ENCODE measurements at places on chromosomes 7 and 10.

DNA sequence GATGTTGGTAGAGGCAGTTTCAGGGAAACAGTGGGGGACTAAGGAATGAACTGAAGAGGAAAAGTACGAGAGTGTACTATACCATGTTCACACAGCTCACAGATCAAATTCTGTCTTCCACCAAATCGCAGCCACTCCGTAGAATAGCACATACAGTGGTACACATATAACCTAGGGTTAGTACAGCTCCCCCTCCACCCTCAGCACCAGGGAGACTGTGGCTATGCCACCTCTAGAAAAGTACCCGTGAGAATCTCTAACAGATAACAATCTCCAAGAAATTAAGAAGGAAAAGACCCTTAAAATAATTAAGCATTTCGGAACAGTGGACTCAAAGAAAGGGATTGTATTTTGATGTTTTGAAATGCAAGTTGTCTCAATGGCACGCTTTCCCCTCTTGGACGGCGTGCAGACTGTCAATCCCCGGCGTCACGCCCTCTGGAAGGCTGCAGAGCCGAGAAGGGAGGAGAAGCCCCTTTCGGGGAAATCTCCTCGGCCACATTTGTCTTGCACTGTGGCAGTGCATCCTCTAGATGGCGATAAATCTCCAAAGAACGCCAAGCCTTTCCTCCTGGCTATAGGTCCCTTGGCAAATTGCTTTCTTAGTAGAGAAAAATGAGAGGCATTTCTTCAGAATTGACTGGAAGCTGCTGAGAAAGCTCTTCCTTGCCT is 345.0 kb downstream of the REEP3 start:
- DNase-seq, result peak; percentile 60

- no peak for DNase-seq
Observed at GRCh38 chr10:99740933-99741559, 9.0 kb downstream of the CUTC start.

- peak; percentile 57 for DNase-seq
Observed at GRCh38 chr7:105014693-105015389, 836 bp downstream of the KMT2E start.

- DNase-seq, result no peak
Observed at GRCh38 chr7:158531661-158532060, 56.0 kb downstream of the PTPRN2 start.

- no peak for DNase-seq
Observed at GRCh38 chr10:22544325-22545068, 169.9 kb downstream of the PIP4K2A start.

DNA sequence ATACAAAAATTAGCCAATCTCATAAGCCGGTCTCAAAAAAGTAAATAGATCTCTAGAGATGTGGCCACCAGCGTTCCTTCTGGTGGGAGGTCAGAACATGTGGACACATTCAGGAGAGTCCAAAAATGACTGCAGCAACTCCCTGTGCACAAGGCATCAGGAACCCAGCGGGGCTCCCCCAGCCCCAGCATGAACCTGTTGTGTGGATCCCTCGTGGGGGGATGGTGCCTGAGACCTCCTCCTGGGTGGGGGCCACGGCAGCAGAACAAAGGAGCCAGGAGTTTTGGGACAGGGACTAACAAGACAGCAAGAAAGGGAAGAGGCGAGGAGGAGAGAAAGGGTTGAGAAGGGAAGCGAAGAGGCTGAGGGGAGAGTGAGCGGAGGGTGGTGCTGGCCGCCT is 121.8 kb downstream of the WDR37 start:
- no peak for DNase-seq

DNA sequence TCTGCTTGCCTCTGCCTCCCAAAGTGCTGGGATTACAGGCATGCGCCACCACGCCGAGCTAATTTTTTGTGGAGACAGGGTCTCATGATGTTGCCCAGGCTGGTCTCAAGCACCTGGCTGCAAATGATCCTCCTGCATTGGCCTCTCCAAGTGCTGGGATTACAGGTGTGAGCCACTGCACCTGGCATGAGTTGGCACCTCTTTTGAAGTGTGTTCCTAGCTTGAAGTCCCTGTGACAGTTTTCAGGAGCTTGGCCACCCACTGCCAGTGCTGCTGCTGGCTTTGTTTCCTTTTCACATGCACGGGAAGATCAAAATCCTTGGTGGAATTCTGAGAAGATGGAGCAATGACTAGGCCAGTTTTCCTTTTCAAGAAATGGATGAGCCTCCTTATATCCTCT is 126.3 kb downstream of the NRP1 start:
- DNase-seq, result no peak

DNA sequence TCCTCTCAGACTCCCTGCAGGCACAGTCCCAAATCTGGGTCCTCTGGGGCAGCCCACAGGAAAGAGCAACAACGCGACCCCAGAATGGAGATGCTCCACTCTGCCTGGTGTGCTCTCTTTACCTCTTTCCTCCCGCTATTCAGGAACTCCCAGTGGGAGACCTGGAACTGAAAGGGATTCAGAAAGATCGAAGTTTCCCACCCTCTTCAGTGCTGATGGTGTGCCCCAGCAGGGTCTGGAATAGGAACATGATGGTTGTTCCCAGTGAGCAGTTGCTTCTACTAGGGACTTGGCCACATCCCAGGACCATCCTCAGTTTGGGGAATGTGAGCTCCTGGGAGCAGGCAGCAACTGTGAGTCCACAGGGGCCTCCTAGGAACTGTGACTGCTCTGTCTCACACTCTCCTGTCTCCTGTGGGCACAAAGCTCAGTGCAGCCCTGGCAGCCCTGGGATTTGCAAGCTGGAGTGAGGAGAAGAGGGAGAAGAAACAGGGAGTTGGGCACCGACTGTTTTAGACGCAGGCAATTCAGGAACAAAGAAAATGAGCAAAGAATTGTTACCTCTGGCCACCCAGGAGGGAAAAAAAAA is 17.9 kb downstream of the OR6V1 start:
- DNase-seq, result no peak

DNA sequence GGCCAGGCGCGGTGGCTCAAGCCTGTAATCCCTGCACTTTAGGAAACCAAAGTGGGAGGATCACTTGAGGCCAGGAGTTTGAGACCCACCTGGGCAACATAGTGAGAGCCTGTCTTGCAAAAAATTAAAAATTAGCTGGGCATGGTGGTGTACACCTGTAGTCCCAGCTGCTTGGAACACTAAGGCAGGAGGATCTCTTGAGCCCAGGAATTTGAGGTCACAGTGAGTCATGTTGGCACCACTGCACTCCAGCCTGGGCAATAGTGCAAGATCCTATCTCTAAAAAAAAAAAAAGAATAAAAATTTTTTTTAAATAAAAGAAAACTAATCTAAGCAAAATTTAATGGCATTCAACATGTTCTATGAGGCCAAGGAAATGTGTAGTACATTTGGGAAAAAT is 44.9 kb upstream of the UBN2 start:
- DNase-seq, result no peak

- DNase-seq, result no peak
Observed at GRCh38 chr7:83913174-83913573, 264.2 kb upstream of the SEMA3E start.

GRCh38 chr7:95579318-95579717 is 17.0 kb downstream of the PDK4 start:
- DNase-seq, result no peak

DNA sequence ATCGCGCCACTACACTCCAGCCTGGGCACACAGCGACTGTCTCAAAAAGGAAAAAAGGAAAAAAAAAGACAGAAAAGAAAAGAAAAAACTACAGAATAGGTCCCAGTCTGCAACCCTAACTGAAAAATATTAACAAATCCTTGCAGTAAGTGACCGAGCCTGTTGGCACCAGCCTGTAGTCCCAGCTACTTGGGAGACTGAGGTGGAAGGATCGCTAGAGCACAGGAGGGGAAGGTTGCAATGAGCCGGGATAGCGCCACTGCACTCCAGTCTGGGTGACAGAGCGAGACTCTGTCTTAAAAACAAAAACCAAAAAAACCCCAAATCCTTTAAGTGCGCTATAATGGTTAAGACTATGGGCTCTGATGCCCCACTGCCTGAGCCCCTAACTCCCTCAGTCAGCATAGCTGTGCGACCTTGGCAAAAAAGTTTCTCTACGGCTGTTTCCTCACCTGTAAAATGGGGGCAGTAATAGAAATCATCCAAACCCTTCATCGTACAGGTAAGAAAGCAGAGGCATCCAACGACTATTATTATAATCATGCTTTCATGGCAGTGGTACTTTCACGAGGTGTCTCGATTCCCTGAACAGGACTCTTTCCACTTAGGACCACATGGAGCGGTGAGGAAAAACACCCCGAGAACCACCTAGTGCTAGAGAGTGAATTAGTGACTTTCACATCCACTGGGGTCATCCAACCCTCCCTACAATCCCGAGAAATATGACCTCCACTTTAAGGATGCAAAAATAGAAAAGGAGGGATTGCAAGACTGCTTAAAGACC is 755 bp downstream of the TOMM7 start:
- DNase-seq, result peak; percentile 24

GRCh38 chr7:127844707-127845331 is 186.4 kb downstream of the LRRC4 start:
- peak; percentile 66 for DNase-seq

GRCh38 chr10:49398000-49398861 is 2.3 kb upstream of the DRGX start:
- peak; percentile 33 for DNase-seq

DNA sequence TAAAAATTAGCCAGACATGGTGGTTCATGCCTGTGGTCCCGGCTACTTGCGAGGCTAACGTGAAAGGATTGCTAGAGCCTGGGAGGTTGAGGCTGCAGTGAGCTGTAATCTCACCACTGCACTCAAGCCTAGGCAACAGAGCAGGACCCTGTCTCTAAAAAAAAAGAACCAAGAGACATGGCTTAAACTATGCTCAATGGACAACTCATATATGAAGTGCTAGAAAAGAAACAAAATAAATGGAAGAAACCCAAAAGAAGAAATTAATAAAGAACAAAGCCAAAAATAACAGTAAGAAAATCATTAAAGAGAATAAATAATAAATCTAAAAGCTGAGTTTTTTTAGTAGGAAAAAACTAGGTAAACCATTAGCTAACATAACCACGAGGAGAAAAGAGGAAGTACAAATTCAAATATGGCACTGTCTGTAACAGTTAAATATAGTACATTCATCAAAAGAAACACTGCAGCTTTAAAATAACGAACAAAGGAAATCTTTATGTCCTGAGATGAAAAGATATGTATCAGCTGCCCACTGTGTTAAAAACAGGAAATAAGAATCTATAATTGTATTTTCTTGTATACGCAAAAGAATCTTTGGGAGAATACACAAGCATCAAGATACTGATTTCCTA is 48.7 kb downstream of the UPF2 start:
- DNase-seq, result no peak

DNA sequence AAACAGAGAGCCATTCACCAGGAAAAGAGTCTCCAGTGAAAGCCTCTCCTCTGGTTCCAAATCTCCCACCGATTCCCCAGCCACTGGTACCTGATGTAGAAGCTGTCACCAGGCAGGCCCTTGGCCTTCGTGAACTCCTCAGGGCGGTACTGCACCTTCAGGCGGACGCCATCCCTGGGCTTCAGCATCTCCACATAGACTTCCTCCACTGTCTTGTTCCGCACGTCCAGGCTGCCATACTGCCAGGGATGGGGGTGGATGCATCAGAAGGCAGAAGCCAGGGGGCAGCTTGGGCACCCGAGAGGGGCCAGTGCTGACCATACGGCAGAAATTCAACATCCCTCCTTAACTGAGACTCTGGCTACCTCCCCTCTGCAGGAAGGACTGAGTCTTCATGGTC is 118.8 kb downstream of the DLG5 start:
- no peak for DNase-seq

DNA sequence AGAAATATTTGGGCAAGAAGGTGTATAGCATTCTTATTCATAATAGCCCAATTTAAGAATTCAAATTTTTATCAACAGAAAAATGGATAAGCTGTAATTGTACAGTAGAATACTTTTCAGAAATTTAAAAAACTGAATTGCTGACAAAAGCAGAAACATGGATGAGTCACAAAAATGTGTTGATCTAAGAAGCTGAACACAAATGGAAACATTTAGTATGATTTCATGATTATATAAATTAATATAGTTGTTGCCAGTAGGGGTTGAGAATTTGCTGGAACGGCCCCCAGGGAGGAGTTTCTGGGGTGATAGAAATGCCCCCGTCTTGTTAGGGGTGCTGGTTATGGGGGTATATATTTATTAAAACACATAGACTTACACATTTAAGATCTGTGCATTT is 179.1 kb downstream of the KLF6 start:
- no peak for DNase-seq

- DNase-seq, result no peak
Observed at GRCh38 chr10:129958148-129958628, 5.9 kb downstream of the EBF3 start.

DNA sequence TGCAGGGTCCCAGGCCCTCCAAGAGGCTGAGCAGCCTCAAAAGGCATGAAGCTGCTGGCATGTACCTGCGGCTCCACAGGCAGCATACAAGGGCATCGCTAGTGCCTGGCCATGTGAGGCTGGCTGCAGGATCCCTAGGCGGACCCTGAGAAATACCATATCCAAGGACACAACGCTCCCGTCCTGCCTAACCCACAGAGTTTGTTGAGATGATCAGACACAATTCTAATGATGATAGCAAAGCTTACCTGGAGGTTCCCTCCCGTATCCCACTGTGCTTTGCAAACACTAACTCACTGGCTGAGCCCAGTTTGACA is 17.3 kb downstream of the CLRN3 start:
- no peak for DNase-seq

- DNase-seq, result peak; percentile 28
Observed at GRCh38 chr7:41825927-41826480, 123.1 kb upstream of the INHBA start.

DNA sequence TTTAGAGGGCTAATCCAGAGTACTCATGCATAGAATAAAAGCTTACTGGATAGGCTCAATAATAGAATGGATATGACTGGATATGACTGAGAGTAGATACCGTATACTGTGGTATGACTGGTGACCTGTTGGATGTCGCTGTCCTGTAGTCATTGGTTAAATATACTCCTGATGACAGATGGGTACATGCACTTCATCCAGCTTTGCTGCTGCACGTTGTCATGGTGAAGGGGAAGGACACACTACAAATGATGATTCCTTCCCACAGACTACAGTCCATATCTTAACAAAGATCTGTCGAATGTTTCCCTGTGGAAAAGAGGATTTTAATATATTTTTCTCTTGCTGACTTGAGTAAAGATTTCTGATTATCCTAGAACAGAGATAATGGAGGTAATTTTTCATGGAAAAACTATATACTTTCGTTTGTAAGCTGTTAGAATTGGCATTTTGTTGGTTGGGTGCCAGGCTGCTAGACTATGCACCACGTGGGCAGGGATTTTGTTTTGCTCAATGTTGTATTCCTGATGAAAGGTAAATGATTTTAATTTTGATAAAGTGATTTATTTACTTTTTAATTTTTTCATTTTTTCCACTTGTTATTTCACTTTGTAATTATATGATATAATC is 97.3 kb downstream of the PPP1R9A start:
- DNase-seq, result peak; percentile 88

Data from kidney tubule cell (primary cell).